ENCODE measurements at places on chromosomes 3 and 15. TPM values are rescaled to one million over a fixed set of nuclear protein-coding genes. Genes with fewer than 3 reads are reported as not detected.

- DNase-seq, result no peak
Observed at GRCh38 chr15:61768131-61768530, 292.1 kb downstream of the VPS13C start.

GRCh38 chr3:180252683-180253082 is 215.9 kb upstream of the PEX5L start:
- no peak for DNase-seq

DNA sequence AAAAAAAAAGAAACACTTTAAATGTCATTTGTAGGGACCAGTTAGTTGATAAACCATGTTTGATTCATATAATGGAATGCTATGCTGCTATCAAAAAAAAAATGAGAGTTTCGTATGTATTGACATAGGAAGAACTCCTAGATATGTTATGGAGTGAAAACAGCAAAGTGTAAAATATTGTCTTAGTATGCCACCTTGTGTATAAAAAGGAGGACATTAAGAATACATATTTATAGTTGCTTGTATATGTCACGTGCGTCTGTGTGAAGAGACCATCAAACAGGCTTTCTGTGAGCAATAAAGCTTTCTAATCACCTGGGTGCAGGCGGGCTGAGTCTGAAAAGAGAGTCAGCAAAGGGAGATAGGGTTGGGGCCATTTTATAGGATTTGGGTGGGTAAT is 39.5 kb downstream of the KBTBD8 start:
- no peak for DNase-seq

DNA sequence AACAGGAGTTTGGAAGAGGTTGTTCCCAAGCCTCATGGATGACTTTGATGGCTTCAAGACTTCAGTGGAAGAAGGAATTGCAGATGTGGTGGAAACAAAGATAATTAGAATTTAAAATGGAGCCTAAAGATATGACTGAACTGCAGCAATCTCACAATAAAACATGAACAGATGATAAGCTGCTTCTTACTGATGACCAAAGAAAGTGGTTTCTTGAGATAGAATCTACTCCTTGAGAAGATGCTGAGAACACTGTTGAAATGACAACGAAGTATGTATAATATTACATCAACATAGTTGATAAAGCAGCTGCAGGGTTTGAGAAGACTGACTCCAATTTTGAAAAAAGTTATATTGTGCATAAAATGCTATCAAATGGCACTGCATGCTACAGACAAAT is 21.2 kb downstream of the MYO9A start:
- DNase-seq, result no peak

DNA sequence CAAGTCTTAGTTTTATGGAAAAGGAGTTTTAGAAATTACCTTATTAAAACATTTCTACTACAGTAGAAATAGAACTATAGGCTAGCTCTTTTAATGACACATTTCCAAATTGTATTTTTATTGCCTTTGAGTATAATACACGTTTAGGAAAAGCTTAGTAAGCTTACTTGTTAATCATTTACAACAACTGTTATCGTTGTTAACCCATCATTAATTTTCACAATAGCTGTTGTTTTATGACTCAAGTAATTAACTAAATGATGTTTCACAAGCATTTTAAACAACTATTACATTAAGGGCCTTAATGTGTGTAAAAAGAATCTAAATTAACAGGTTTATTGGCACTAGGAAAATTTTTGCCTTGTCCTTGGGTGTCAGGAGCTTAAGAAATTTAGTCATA is 120.5 kb upstream of the THRB start:
- DNase-seq, result no peak

DNA sequence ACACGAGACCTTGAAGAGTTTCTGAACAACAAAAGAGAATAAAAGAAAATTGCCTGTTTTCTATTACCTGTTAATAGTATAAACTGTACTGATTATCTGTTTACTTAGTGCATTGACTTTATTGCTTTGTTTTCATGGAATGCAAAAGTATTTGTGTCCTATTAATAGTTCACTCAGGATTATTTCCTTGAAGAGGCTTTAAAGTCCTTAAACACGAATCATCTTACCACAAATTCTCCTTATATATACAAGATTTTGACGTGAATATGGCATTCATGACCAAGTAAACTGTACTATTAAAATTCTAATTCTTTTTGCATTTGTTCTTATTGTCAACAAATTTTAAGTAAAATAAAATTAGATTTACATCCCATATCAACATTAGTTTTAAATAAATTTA is 513.0 kb downstream of the NTRK3 start:
- no peak for DNase-seq

DNA sequence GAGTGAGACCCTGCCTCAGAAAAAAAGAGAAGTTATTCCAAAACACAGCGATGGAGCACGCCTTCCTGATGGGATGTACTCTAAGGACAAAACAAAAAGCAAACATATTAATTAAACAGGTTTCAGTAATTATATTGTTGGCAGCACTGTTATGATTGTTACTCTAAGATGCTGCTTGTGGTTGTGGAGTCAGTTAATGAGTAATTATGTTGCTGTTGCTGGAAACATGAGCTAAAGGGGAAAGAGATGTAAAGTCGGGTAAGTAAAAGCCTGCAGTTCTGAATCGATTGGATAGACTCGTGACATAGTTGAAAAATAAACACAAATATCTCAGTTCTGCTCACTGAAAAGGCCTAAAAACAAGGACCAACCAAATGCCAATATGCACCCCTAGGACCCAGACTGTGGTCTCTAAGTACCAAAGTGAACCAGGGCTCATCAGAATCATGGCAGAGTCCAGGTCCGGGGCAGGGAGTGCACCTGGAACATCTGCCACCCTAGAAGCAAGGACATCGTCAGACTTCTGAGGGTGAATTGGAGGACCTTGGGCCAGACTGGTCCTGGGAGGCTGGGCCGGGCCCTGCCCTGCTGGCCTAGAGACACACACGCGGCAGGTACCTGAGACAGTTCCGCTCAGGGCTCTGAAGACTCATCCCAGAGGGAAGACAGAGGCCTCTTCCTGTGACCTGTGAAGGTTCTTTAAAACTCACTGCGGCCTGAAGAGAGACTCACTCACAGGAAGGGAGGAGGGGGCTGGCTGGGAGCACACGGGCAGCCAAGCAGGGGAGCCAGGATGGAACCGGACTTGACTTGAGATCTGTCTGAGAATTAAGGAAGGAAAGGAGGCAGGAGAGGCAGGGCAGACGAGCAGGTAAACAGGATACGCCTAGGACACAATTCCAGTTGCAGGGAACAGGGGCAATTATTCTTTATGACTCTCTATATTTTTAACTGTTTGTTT is 140.5 kb downstream of the LRRK1 start:
- peak; percentile 79 for DNase-seq

- DNase-seq, result no peak
Observed at GRCh38 chr3:126434931-126435411, 40.3 kb downstream of the CFAP100 start.

DNA sequence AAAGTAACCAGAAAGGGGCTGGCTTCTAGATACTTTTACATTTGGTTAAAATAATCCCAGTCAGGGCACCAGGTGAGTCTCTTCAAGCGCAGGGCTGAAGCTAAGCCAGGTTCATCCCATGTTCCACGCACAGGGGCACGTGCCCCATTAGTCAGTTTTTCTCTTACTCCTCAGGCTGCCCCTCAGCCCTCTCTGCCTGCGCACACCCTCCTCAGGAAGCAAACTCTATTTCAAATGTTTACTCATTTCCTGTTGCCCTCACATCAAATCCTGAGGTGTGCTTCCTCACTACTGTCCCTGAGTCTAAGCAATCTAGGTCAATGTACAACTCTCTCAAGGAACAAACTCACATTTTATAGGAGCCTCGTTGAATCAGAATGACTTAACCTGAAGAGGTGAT is 48.5 kb downstream of the THBS1 start:
- DNase-seq, result no peak

- DNase-seq, result no peak
Observed at GRCh38 chr3:162250782-162251181, 754.2 kb downstream of the OTOL1 start.

DNA sequence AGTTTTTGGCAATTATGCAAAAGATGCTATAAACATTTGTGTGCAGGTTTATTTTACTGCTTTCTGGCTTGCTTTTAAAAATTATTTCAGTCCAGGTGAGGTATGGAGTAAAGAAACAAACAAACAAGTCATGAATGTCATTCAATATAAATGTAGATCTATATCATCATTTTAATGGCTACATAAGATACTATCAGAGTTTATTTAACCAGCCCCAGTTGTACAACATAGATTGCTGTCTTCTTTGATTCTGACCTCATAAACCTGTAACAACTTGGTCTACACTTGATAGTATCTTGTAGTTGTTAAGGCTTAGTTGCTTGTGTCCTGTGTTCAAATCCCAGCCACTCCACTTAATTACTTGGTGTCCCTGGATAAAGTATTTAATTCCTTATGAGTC is 46.0 kb upstream of the RNU6-1 start:
- no peak for DNase-seq

Gene GOLGA8J
- total RNA-seq, result not detected

Gene MON1A
- total RNA-seq, result 10.6 TPM

Gene STRA6
- total RNA-seq, result 0.98 TPM

Gene STX19
- total RNA-seq, result 2.5 TPM

Gene BCHE
- 2.9 TPM for total RNA-seq

Gene SLC28A1
- not detected for total RNA-seq
